ENCODE measurements at places on chromosomes 16 and 17.

DNA sequence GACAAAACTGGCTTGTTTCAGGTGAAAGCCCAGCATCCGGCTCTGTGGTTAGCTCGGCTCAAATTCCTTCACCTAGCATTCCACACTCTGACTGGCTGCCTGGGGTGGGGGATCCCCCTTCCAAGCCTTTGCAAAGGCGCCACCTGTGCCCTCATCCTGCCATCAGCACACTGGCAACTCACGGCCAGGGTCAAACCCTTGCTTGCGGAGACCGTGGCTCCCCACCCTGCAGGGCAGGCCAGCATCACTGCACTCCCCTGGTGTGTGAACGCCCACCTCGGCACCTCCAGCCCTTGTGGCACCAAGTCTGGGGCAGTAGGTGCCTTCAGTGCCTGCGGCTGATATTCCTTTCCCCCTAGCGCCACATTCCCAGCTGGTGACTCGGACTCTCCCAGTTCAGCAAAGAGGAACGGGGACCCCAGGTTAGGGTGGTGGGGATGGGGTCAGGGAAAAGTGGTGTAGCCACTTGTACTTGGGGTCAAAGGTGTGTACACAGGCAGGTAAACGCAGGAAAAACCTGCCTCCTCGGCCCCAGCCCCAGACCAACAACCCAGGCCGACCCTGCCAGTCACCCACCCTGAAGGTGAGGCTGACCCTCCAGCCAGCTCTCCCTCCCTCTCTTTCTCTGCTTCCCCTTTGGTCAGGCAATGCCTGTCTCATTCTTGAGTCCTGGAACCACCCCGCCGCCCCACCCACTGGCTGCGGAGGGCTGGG, 1.1 kb downstream of the FLII start:
- peak; percentile 73 for DNase-seq

DNA sequence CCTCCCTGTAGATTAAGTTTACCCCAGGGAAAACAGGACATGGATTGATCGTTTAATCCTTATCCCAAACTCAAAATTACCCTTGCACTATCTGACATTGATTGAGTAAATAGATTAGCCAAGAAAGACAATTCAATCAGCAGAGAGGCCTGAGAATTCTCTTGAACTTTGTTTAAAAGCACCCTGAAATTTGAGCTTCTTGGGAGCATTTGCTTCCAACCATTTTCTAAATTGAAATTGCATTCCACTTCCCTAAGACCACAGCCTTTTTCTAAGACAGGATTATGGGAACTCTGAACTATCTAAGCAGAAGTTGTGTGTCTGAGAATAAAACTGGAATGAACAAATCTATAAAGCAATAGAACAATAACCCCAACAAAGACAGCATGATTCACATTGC, 76.6 kb upstream of the TNRC6A start:
- DNase-seq: no peak

GRCh38 chr17:47836601-47837000, 4.5 kb downstream of the SCRN2 start:
- no peak for DNase-seq

- peak; percentile 43 for DNase-seq
These were observed 112.7 kb downstream of the NPIPB5 start for GRCh38 chr16:22623351-22623781.

DNA sequence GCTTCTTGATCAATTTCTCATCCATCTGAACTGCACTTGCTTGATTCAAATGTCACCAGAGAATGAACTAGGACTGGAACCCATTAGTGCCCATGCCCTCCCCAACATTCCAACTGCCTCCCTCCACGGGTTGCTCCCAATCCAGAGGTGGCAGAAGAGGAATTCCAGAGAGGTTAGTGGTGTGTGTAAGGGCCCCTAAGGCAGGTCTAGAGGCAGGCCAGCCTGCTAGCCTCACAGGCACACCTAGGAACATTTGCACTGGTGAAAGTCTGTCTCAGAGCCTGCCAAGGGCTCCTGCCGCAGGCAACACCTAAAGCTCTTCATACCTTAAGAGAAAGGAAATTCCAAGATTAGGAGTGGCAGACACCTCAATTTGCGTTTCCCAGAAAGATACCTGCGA, 21.2 kb upstream of the CMTM4 start:
- DNase-seq: peak; percentile 41

DNA sequence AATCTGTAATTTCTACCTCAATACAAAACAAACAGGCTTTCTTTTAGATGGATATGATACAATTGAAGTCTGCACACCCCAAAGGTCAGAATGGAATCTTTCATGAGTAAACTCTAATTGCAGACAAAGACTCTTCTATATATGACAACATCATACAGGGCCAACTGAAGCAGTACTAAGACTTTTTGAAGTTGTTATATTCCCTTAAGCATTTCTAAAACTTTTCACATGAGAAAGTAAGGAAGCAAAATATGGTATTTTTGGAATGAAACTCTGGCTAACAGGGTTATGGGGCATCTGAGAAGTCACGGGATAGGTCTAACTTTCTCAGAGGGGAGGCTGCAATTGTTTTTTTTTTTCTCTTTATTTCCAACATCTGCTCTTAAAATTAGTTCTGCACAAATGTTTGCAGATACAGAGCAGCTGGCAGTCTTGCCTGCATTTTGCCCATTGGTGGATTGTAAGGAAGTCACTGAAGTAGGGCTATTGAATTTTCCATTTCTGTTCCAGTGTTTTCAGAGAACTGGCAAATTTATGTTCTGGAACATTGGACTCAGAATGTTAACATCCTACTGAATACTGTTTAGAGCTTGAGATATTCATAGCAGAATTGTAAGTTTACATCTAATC, 59.1 kb downstream of the SSH2 start:
- DNase-seq: no peak

DNA sequence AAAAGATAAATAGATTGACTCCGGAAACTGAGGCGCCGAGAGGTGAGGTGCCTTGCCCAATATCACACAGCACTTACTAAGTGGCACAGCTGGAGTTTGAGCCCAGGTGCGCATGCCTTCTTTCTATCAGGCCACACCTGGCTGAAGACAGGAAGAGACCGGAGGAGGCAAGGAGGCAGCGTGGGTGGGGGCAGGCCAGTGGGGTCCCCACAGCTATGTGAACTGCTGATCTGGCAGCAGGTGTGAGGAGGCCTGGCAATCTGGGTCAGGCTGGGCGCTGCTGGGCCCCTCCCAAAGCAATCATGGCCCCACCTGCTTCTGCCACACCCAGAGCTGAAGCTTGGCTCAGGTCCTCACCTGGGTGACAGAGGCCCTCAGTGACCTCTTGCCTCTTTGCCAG, 1.9 kb upstream of the GDPD3 start:
- DNase-seq: no peak

DNA sequence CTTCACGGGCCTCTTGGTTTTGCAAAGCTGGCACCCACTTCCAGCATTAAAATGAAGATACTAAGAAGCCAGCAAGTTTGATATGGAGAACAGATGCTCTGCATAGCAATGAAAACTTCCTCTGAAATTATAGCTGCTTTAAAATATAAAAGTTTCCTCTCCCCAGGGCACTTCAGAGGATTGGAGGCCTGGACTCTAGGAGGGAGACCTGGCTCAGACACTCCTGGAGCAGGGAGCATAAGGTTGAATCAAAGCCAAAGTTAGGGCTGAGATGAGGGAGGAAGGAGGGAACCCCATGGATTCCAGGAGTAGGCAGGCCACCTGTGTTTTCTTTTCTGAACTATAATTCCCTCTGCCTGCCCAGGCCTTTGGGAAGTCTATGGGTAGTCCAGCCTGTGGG, 176.0 kb upstream of the RPL38 start:
- DNase-seq: no peak

GRCh38 chr16:68873635-68874471, 30.5 kb downstream of the TANGO6 start:
- DNase-seq: no peak

DNA sequence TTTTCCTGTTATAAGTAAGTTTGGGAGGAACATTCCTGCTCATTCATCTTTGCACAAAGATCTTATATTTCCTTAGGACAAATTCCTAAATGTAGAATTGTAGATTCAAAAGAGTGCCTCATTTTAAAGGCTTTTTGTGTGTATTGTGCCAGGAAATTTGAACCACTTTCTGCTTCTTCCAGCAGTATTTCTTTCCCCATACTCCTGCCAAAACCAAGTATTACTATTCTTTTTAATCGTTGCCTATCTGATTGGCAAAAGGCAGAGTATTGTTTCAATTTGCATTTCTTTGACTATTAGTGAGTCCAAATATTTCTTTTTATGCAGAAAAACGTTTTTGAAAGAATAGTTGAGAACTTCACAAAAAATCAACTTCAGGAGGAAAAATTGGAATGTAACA, 9.3 kb downstream of the ANKS4B start:
- DNase-seq: no peak

- peak; percentile 56 for DNase-seq
These were observed 54.5 kb downstream of the GTF3C1 start for GRCh38 chr16:27495191-27495590.

GRCh38 chr17:20236578-20237227, 227.5 kb downstream of the SPECC1 start:
- DNase-seq: no peak

GRCh38 chr16:22353191-22353919, 21.1 kb downstream of the CDR2 start:
- peak; percentile 85 for DNase-seq

DNA sequence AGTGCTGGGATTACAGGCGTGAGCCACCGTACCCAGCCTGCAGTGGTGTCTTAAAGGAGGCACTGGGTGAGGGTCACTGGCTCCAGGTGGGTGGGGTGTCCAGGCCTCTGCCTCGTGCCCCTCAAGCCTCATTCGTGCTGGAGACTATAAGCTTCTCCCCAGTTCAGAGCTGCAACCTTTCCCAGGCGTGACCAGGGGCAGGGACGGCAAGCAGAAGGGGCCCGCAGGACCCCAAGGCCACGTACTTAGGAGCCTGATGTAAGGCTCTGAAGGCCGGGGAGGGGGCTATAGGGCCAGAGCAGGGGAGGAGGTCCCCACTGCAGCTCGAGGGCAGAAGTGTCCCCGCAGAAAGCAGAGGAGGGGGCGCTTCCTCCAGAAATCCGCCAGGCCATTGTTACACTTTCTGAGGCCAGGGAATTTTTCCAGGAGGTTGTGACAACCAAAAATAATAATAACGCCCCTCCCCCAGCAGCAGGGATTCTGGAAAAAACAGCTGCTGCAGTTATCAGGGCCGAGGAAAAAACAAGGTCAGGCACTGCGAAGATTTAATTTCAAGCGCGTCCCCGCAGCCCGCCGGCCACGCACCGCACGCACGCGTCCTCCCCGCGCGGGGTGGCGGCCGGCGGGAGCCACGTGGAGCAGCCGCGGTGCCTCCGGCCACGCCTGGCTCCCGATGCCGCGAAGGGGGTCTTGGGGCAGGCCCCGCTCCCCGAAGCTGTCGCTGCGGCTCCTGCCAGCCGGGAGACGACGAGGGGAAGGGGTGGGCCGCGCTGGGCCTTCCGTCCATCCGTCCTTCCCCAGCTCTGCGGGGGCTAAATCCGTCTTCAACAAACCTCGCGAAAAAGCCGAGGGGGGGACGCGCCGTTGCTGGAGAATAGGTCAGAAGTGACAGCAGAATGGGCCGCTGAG, 45.8 kb upstream of the SLC38A10 start:
- DNase-seq: no peak

DNA sequence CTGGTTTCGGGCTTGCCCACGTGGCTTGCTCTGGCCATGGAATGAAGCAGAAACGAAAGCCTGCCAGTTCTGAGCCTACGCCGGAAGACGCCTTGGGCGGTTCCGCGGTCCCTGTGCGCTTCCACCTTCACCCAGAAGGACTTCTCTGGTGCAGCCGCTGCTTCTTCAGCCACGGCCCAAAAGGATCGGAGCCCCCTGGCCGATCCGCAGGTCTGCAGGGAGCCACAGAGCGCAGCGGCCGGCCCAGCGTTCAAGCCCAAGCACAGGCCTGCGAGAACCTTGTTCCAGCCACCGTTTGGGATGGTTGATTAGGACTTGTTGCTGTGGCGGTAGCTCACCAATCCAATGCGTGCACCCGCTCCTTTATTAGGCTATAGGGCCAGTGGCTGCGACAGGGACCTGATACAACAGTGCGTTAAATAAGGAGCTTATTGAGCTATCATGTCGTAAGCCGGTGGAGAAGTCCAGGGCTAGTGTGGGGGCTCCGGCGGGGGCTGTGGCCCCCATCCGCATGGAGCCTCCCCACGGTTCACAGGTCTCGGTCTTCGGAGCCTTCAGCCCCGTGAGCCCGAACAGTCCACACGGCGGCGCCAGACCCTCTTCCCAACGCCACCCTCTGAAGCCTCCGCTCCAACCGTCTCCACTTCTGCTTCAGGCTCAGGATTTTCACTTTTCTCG, 10.2 kb upstream of the MPP2 start:
- no peak for DNase-seq

DNA sequence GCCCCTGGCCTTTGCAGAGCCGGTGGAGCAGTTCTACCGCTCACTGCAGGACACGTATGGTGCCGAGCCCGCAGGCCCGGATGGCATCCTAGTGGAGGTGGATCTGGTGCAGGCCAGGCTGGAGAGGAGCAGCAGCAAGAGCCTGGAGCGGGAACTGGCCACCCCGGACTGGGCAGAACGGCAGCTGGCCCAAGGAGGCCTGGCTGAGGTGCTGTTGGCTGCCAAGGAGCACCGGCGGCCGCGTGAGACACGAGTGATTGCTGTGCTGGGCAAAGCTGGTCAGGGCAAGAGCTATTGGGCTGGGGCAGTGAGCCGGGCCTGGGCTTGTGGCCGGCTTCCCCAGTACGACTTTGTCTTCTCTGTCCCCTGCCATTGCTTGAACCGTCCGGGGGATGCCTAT, 29.5 kb downstream of the CIITA start:
- DNase-seq: no peak

GRCh38 chr17:7219812-7220592, at the start of the genes ACADVL and DLG4:
TSS of gene ACADVL (plus strand) at chr17:7219938. CDS start at chr17:7219985, 47 bp downstream.
TSS of gene DLG4 (minus strand) at chr17:7219836.
- peak; percentile 93 for DNase-seq

DNA sequence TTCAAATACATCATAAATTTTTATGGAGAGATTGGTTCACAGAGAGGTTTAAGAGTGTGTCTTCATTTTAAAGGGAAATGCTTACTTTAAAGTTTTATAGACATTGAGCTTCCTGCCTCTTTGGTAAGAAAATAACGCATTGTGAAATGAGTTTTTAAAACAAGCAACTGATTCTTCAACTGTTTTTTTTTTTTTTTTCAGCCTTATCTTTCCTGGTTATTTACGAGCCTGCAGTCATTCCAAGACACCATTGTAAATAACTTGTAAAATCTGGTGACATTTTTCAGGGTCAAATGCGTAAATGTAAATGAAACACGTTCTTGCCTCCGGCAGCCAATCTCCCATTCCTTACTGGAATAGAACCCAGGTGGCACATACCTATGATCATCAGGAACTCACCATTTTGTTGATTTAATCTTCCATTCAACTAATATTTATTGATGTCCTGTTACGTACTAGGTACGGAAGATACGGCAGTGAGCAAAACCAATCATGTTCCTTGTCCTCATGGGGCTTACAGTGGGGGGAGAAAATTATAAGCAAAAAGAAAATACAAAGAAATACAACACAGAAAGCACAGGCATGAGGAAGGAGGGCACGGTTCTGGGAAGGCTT, 33.2 kb upstream of the CDYL2 start:
- DNase-seq: no peak

Data from EL (cell line).